ENCODE measurements at places on chromosomes 12 and 14. TPM values are rescaled to one million over a fixed set of nuclear protein-coding genes. Genes with fewer than 3 reads are reported as not detected.

Gene DEPDC4
- not detected for total RNA-seq

Gene GAS2L3
- total RNA-seq: 1.8 TPM

Gene DMAC2L
- 8.0 TPM for total RNA-seq

Gene SMOC1
- 2.8 TPM for total RNA-seq
